Memory B cell (primary cell): ENCODE measurements at places on chromosomes 4 and X.

GRCh38 chrX:17944833-17945497 lies 83.9 kb upstream of the RAI2 start:
- DNase-seq = no peak

- no peak for DNase-seq
Measured at GRCh38 chr4:117474987-117475386, 389.6 kb upstream of the TRAM1L1 start.

DNA sequence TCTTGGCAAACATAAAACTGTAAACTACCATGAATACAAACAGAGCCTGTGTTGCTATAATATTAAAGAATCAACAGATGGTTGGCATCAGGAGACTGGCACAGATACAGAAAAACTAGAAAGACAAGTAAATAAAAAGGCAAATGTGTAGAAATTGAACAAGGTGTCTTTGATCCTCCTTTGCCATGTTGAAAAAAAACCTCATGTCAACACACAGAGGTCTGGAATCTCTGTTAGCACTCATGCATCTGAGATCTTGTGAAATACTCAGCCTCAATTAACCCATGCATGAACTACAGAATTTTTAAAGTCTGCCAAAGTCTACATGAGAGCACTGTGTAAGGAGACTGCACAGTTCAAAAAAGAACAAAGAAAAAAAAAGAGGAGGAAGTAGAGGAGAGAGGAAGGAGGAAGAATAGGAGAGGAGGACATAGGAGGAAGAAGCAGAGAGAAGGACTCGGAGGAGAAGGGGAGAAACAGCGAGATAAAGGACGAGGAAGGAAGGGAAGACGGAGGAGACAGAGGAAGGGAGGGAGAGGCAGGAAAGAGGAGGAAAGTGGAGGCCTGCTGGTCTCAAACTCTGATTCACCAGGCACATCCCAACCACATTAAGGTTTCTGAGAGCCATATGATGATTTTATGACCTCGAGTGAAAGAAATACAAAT lies 52.8 kb downstream of the PRDM5 start:
- no peak for DNase-seq

DNA sequence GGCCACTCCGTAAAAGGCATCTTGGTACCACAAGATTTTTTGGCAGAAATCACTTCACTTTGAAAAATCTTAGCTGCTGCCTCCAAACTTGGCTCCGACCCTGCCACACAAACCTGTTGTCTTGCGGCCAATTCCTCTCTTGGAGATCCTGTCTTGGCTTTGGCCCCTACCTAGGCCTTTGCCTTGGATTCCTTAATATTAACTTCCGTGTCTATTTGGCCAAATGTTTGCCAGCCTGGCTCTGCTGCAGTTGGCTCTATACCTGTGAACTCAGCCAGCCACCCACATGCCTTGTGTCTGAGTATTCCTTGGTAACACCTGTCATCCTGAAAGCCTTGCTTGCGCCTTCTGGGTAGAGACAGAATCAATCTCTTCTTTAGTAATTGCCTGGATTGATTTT lies 12.5 kb downstream of the GRXCR1 start:
- DNase-seq = no peak

DNA sequence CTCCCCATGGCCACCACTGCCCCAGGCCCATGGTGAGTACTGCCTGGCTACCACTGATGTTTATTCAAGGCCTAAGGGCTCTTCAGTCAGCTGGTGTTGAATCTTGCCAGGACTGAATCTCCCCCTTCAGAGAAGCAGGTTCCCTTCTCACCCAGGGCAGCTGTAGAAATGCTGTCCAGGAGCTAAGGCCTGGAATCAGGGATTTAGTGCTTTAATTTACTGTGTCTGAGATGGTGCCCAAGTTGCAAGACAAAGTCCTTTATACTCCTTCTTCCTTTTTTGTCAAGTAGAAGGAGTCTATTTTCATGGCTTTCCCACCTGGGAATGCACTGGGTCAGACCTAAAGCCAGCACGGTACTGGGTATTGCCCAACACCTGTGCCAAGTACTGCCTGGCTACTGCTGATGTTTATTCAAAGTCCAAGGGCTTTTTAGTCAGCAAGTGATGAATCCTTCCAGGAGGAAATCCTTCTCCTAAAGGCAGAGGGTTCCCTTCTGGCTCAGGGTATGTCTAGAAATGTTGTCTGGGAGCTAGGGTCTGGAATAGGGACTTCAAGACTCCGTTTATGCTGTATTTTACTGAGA lies 117.6 kb upstream of the ATOH1 start:
- no peak for DNase-seq

GRCh38 chr4:105896461-105896942 lies 1.2 kb downstream of the NPNT start:
- DNase-seq = no peak

GRCh38 chrX:12137951-12138360 lies 317 bp upstream of the FRMPD4 start:
- DNase-seq = no peak

GRCh38 chr4:105059337-105059736 lies 87.3 kb upstream of the TET2 start:
- DNase-seq = no peak
